ENCODE measurements at places on chromosomes 16 and 17.

GRCh38 chr17:12730931-12731521 is 58.3 kb upstream of the ARHGAP44 start:
- DNase-seq, result peak; percentile 85

GRCh38 chr17:82791532-82791931 is 39.7 kb downstream of the TBCD start:
- DNase-seq, result no peak

GRCh38 chr17:5610956-5611355 is 26.6 kb upstream of the NLRP1 start:
- no peak for DNase-seq

DNA sequence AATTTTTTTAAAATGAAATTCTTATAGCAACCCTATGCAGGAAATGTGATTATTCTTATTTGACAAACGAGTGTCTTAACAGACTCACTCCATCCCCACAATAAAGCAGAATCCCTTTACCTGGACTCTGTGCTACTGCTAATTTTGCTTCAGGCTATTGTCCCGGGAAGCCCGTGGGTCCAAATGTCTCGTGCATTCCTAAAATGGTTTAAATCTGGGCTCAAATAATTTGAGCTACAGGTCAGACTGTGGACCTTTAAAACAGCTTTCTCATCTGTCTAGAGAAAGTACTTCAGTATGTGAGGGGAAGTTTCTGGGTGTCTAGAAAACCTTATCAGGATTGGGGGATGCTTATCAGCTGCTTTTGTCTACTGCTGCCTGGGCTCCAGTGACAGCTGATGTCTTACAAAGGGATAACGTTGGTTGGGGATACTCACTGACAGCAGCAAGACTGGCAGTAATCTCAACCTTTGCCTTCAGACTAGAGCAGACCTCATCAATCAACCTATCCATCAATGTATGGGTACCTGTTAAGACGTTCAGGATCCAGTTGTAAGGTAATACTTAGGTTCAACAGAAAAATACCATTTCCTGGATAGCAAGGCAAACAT is 197.9 kb upstream of the CDH11 start:
- no peak for DNase-seq

DNA sequence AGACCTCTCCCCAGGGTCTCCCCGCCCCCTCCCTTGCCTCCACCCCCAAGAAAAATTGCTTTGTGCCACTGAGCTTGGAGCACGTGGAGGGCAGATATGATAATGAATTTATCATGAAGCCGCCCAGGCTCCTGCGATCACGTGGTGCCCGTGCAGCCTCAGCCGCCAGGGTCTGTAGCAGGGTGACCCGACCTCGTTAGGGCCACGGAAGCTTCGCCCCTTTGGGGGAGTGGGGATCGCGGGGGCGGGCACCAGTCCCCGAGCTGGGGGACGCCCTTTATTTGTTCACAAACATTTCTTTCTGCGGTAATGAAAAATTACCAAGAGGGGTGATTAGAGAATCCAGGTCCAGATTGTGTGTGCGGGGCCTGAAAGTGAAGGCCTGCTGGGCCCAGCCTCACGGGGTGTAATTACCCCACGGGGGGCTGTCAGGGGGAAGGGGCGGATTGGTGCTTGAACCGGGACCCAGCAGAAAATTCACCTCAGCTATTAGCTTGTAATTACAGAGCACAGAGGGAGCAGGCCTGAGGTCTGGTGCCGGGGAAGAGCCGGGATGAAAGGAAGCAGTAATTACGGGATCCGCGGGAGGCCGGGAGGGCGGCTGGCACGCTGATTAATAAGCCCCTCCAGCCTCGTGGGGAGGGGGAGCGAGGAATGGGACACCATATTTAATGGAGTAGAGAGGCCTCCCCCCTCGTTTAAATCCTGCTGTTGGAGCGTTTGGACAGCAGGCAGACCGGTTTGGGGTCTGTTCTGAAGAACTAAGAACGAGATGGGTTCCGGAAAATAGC is 13.3 kb downstream of the GSE1 start:
- DNase-seq, result peak; percentile 25

DNA sequence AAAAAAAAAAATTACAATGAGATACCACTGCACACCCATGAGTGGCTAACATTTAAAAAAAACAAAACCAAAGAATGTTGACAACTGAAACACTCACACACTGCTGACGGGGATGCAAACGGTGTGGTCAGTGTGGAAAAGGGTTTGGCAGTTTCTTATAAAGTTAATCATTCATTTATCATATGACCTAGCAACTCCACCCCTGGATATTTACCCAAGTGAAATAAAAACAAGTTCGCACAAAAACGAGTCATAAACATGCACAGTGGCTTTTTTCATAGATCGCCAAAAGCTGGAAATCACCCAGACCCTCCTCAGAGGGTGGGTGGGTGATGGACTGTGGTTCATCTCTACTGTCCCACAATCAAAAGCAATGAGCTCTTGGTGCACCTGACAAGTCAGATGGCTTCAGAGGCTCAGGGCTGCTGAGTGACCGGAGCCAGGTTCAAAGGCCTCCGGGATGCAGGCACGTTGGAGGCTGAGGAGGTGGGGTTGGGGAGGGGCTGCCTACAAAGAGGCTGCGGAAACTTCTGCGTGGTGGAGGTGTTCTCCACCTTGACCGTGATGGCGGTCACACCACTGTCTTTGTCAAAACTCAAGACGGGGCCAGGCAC is 14.2 kb downstream of the RAB40B start:
- DNase-seq, result no peak

GRCh38 chr17:60231234-60231633 is 81.5 kb downstream of the CA4 start:
- no peak for DNase-seq

DNA sequence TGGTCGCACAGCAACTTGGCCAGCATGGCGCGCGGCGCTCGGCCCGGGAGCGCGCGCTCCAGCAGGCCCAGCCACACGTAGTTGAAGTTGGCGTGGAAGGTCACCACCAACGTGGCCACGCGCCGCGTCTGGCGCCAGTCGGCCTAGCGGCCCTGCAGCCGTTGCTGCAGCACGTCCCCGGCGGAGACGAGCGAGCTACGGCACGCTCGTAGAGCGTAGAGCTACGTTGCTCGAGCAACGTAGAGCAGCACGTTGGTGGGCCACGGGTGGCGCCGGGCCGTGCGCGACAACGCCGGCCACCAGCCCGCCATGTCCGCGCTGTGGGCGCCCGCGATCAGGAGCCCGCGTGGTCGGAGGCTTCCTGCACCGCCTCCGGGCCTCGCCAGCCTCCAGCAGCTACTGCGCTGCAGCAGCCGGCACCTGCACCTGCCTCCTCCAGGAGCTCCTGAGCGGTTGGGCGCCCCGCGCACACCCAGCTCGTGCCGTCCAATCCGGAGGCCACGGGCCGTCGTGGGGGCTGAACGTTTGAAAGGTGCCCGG is 13.4 kb upstream of the SULT1A1 start:
- peak; percentile 77 for DNase-seq

GRCh38 chr16:85465328-85466303 is 147.5 kb upstream of the GSE1 start:
- peak; percentile 98 for DNase-seq

All from thyroid gland (tissue), 4 donors.